Caco-2 (cell line): ENCODE measurements at places on chromosomes 6 and 20. TPM values are rescaled to one million over a fixed set of nuclear protein-coding genes. Genes with fewer than 3 reads are reported as not detected.
A peak's percentile ranks its signal among the peaks of the same experiment; 100 is the strongest.

GRCh38 chr6:161838306-161839035 lies 564.6 kb upstream of the AGPAT4 start:
- DNase-seq = no peak

GRCh38 chr6:85461798-85462170 lies 11.9 kb downstream of the NT5E start:
- DNase-seq = no peak

The MAS1 gene
- total RNA-seq = not detected in 2 replicates

The RAET1L gene
- total RNA-seq = not detected in 2 replicates

DNA sequence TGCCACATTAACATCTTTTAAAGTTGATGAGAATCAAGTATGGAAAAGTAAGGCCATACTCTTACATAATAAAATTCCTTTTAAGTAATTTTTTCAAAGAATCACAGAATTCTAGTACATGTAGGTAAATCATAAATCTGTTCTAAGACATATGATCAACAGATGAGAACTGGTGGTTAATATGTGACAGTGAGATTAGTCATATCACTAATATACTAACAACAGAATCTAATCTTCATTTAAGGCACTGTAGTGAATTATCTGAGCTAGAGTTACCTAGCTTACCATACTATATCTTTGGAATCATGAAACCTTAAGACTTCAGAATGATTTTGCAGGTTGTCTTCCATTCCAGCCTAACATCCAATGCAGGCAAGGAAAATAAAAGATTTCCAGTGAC lies 11.6 kb downstream of the PLN start:
- no peak for DNase-seq

GRCh38 chr6:119348096-119348747 lies 1.3 kb downstream of the MAN1A1 start:
- peak; percentile 59 for DNase-seq

The CST2 gene
- total RNA-seq = not detected in 2 replicates

DNA sequence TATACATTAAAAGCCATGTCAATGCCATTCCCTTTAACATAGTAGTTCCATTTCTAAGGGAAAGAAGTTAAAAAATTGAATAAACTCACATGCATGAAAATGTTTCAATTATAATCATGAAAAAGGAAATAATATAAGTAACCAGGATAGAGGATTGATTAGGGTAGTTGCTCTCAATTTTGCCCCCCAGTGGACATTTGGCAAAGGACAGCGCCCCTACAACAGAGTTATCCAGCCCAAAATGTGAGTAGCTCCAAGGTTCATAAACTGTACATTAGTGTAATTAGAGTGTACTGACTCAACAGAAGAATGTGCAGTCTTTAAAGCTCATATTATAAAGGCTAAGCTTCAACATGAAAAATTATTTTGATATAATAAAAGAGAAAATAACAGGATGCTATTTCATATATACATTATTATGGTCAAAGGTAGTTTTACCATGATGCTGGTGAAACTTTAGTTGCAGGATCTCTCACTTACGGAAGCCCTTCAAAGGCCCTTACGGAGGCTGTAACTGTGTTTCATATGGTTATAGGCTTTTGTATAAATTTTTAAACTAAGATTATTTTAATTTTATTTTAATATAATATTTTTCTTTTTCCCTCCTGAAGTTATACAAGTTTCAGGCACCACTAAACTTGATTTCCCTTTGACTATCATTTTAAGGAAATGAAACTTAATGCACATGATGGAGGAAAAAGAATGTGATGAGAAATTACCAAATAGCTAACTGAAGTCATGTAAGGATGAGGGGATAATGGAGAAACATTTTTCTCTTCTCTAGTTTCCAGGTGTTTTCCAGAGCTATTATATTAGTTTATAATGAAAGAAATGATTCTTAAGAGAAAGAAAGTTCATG lies 403.6 kb downstream of the PLCB1 start:
- DNase-seq = peak; percentile 55

The DNAAF9 gene
- total RNA-seq = not detected in 2 replicates

DNA sequence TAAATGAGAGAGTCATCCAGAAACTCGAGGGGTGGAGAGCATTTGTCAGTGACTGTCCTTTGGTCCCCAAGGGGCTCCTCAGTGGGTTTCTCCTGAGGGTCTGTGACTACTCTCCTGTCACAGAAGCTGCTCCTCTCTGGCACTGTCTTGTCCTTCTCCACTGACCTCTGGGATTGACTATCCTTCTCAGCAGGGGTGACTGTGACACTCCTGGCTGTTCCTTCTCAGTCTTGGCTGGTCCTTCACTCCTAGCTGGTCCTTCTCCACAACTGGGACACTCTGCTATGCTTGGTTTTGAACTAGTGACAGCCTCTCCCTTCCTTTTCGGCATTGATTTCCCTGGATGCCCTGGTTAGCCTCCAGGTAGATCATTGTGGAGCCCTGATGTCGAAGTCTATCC lies 33.5 kb downstream of the DYNLT1 start:
- no peak for DNase-seq

GRCh38 chr20:13284830-13285229 lies 63.8 kb downstream of the ISM1 start:
- no peak for DNase-seq

DNA sequence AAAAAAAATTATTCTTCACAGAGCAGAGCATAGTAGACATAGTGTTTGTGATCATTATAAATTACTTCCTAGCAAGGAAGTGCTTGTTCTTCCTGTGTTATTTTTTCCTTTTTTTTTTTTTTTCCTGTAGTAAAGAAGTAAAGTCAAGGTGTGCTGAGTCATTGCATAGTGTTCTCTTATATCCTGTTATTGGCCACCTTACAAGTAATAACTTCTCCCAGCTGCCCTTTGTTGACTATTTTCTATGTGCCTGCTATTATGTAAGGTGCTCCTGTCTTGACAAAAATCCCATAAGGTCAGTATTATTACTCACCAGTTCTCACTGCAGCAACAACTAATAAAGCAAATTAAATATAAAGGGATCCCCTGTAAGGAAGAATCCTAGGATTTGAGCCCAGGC lies 195.3 kb downstream of the GJA1 start:
- DNase-seq = no peak

The RCAN2 gene
- not detected in 2 replicates for total RNA-seq

The SNX9 gene
- total RNA-seq = 27.4 and 29.5 TPM in 2 replicates

DNA sequence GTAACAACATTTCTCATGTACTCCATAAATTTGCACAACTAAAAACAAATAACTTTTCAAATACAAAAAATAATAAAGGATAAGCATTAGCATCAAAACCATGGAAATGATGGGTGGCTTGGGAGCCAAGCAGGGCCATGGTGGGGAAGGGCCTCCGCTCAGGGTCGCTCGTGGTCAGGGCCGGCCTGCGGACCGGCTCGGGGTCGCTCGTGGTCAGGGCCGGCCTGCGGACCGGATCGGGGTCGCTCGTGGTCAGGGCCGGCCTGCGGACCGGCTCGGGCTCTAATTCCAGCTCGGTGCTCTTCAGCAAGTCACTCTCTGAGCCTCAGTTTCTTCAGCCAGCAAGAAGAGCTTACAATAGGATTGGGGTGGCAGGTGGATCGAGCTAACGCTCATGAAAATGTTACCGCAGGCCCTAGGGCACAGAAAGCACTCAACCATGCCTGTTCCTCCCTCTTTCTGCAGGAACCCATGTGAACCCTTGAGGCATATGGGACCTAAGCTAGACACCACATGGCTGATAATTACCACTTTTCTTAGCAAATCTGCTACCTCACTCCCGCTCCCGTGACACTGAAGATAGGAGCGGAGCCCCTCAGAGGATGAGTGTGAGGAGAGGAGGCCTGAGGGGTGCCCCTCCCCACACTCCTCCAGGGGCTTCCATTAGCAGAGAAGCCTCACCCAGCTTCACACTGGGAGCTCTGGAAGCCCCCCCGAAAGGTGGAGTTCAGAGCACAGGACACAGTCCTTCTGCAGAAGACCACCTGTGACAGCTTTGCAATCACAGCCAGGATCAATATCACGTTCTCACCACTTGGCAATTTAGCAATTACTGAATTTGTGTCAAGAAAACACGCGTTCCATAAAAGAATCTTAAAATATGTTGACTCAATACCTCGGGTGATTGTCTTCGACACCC lies 103.0 kb downstream of the PSMB1 start:
- peak; percentile 21 for DNase-seq

GRCh38 chr20:50291254-50292078 lies 100.8 kb downstream of the CEBPB start:
- DNase-seq = no peak

DNA sequence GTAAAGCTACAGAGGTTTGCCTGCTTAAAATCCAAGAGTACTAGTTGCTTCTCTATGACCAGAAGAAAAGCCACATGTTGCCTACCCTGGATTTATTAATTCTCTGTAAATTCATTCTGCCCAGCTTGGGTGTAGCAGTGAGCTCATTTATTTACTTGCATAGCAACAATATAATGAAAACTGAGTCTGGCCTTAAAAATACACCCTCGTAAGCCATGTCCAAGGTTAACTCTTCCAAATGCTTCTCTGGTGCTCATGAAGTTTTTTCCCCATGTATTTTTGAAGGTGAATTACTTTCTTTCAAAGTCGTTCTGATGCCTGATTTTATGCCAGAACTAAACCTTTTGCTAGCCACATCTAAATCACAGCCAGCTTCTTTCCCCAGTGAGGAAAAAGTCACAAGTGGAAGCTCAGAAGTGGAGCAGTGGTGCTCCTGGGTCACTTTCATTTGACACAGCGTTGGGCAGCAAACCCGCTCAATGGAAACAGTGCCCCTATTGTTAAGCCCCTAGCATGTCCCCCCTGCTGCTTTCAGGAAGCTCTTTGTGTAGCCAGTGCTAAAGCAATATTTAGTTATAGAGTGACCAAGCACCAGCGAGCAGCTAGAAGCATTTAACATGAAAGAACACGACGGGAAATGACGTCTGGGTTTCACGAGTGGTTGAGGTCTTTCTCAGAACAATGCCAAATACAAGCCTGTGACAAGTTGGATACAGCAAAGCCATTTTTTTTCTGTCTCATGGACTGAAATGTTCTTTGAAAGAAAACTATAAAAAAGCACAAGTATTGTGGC lies 29.8 kb downstream of the NEDD9 start:
- no peak for DNase-seq

GRCh38 chr6:43033496-43034189 lies 12.2 kb downstream of the RRP36 start:
- no peak for DNase-seq

DNA sequence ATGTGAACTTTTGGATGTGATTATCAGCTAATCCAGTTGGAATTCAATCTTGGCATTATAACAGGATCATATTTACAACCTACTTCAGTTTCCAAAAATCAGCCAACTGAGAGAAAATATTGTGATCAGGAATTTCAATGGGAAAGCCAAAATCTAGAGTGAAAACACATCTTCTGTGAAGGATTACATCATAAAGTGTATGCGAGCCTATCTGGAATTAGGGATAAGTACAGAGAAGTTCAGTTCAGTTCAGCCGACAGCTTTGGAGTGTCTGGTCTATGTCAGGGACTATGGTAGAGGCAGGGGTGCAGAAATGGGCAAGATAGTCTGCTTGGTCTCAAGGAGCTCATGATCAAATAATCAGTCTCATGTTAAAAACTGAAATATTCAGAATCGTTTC lies 12.3 kb upstream of the PRIM2 start:
- DNase-seq = no peak

DNA sequence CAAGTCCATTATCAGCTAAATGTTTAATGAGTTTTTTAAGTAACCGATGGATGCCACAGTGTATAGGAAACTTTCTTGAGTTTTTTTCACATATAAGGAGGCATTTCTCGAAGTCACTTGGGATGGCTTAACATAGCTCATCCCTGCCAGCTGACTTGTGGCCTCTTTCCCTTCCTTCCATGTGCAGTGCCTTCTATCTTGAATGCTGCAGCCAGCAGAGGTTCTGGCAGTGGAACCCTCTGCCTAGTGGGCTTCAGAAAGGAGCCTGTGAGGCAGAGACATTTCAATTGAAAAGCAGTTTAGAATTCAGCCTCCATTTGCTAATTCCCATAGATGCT lies 51.9 kb downstream of the AKAP12 start:
- DNase-seq = no peak

The SLC24A3 gene
- total RNA-seq = 0.14 and 0.21 TPM in 2 replicates

The CCM2L gene
- 0.16 and 0.32 TPM in 2 replicates for total RNA-seq
